ENCODE measurements at places on chromosomes 6 and 20. TPM values are rescaled to one million over a fixed set of nuclear protein-coding genes. Genes with fewer than 3 reads are reported as not detected.

DNA sequence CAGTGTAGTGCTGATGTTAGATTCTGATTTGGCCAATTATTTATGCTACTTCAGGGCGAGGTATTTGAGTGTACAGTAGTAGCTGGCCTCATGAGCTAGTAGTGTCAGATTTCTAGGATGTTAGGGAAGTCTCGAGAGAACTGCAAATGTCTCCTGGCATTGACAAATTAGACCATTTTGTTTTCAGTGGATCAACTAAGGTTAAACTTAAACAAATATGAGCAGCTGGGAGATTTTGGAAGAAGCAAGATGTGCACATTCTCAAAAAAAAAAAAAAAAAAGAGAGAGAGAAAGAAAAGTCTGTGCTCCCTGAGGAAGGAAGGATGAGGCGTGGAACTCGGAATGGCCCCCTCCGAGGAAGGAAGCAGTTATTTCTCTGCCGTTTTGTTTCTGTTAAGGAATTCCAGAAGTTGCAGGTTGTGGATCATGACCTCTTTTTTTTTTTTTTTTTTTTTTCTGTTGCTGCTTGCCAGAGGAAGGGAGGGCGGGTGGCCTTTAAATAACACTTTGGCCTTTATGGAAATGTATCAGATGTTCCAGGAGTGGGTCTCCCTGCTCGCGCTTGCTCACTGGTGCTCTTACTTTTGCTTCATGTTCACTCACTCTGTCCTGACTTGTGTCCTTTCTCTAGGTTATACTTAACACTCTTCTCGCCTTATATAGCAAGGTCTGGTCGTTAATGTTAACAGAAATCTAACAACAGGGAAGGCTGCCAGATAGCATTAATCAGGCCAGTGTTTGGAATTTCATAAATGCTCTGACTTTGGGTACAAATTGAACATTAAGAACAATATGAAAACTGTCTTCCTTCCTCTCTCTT, 124.4 kb downstream of the TCP11 start:
- no peak for DNase-seq

DNA sequence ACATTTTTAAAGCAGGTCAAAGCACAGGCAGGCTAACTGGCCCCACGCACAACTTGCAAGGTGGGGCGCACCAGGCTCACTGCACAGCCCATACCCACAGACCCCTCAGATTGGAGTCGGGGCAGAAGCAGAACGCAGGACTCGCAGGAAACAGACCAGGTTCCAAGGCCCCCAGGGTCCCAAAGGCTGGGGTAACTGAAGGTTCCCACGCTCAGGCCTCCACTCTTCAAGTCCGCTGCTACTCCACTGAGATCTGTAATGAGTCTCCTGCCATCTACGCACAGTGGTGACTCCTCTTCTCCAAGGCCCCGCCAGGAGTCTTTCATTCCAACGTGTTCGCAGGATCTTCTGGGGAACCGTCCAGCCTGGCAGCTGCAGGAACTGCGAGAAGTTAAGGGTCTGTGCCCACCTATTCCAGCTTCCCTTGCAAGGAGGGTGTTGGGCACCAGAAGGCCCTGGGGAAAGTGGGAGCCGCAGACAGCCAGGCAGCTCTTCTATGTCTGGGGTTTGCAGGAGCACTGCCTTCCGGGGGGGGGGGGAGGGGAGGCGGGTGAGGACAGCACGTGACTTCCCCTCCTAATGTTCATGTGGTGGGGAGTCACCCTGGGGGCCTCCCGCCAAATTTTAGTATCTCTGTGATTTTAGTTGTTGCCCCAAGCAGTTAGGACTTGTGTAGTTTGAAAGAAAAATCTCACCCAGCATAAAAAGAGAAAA, 2.0 kb upstream of the TAF4 start:
- no peak for DNase-seq

Gene GSTA2
- total RNA-seq = not detected

- no peak for DNase-seq
These were observed 17.1 kb downstream of the SULF2 start for GRCh38 chr20:47768016-47768824.

Gene NOTCH4
- total RNA-seq = 0.20 TPM

DNA sequence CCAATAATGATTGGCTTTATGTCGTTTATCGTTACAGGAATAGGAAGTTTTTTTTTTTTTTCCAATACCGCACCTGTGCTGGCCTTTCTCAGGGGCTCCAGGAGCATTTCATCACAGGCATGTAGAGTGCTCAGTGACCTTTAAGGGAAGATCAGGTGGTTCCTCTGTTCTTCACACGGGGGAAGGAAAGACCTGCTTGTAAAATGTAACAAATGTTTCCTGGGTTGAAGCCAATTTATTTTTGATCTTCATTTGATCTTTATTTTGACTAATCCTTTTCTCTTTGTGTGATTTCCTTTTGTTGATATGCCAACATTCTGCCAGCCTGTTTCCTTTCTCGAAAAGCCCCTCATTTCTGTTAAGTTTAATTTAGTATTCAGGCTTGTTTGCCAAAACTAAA, 61.9 kb upstream of the HBS1L start:
- DNase-seq = no peak

GRCh38 chr20:8492173-8492572, 360.1 kb downstream of the PLCB1 start:
- DNase-seq = no peak

- no peak for DNase-seq
These were observed 165.3 kb downstream of the ZMYND8 start for GRCh38 chr20:47191074-47191673.

DNA sequence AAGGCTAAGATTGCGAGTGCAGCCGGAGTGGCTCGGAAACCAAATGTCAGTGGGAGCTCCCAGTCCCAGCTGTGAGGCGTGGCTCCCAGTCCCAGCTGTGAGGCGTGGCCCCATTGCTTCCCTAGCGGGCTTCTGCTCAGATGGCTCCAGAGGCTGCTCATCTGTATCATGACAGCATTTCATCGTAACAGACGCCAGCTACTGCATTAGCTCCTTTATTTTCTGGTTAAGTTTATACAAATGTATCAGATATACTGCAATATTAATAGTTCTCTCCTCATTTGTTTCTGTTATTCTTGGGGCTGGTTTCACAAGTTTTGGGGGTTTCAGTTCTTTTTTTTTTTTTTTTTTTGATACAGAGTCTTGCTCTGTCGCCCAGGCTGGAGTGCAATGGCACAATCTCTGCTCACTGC, 34.7 kb upstream of the TBXT start:
- no peak for DNase-seq

Data from activated CD4-positive, alpha-beta T cell treated with anti-CD3 and anti-CD28 coated beads, Interleukin-2, amount 10 ng/mL, durations not matched to agents 7 days and 5 days (primary cell).